ENCODE measurements at places on chromosomes 7 and 10. TPM values are rescaled to one million over a fixed set of nuclear protein-coding genes. Genes with fewer than 3 reads are reported as not detected.

The AGAP3 gene
- total RNA-seq = 36.4 TPM

The CAV2 gene
- total RNA-seq = 87.6 TPM

GRCh38 chr7:144713850-144714249 lies 122.0 kb downstream of the TPK1 start:
- DNase-seq = no peak

DNA sequence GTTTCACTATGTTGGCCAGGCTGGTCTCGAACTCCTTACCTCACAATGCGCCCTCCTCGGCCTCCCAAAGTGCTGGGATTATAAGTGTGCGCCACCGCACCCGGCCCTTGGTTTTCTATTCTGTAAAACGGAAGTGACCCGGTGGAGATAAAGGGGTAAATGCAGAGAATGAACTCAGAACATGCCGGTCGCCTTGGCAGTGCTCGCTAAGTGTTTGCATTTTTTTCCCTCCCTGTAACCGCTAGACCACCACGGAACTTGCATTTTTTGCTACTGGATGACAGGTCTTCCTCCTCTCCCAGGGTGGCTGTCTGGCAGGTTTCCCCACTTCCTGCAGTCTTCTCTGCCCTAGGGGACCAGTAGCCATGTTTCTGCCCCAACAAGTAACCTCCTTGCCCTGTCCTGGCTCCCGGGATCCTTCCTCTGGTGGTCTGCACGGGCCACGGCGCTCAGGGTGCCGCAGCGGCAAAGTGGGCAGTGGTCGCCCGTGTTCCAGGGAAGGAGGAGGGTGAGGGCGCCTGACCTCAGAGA lies 18.8 kb upstream of the GNA12 start:
- no peak for DNase-seq

GRCh38 chr10:97197030-97197500 lies 11.3 kb upstream of the SLIT1 start:
- DNase-seq = no peak

- DNase-seq = peak; percentile 79
These were observed 57.4 kb downstream of the NEUROG3 start for GRCh38 chr10:69515699-69516259.

DNA sequence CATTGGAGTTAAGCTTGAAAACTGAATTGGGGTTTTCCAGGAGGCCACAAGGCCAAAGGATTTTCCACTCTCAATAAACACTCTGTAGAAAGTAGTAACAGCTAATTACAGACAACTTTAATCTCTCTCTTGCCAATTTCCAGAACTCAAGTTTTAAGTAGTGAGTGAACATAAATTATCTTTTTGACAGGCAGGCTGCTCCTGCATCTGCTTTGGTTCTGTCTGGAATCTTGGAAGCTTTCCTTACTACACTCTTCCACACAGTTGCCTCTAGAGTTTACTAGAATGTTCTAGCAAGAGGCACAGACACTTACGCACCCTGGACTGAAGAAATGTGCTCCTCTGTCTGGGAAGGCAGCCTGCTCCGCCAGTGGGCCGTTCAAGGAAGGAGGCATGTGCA lies 90.5 kb upstream of the WAC start:
- DNase-seq = no peak
